Stimulated activated CD4-positive, alpha-beta T cell treated with anti-CD3 and anti-CD28 coated beads, TNF-alpha, amount 100 ng/mL, for 1 hour (primary cell): ENCODE measurements at places on chromosomes 4 and X.

- no peak for DNase-seq
Measured at GRCh38 chr4:67320645-67321044, 224.7 kb downstream of the CENPC start.

- no peak for DNase-seq
Measured at GRCh38 chr4:153120235-153120634, 84.0 kb upstream of the TRIM2 start.

DNA sequence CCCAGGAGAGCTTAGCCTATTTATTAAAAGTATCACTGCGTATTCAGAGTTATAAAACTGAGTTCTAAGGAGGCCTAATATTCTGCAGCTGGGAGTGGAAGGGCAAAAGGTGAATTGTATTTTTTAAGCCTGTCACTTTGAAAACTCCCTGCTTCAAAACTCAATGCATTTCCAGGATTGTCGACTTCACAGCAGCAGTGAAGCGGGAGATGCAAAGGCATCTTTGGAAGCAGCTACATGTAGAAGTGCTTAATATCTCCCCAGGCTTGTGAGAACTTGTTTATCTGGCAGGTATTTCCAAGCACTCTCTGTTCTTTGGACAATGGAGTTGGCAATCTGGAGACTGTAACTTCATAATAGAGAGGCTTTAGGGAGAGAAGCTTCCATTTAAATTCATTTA lies 717.5 kb upstream of the SLIT2 start:
- DNase-seq = no peak

GRCh38 chr4:55356991-55357461 lies 11.0 kb downstream of the SRD5A3 start:
- no peak for DNase-seq

GRCh38 chr4:18722748-18723191 lies 701.2 kb upstream of the LCORL start:
- no peak for DNase-seq

- no peak for DNase-seq
Measured at GRCh38 chr4:124633285-124633941, 79.1 kb downstream of the ANKRD50 start.
